Upper lobe of right lung (tissue), 1 donor: ENCODE measurements at places on chromosomes 16 and 17. TPM values are rescaled to one million over a fixed set of nuclear protein-coding genes. Genes with fewer than 3 reads are reported as not detected.

- DNase-seq, result no peak
Measured at GRCh38 chr17:51164911-51165679, 1.1 kb upstream of the NME2 start.

DNA sequence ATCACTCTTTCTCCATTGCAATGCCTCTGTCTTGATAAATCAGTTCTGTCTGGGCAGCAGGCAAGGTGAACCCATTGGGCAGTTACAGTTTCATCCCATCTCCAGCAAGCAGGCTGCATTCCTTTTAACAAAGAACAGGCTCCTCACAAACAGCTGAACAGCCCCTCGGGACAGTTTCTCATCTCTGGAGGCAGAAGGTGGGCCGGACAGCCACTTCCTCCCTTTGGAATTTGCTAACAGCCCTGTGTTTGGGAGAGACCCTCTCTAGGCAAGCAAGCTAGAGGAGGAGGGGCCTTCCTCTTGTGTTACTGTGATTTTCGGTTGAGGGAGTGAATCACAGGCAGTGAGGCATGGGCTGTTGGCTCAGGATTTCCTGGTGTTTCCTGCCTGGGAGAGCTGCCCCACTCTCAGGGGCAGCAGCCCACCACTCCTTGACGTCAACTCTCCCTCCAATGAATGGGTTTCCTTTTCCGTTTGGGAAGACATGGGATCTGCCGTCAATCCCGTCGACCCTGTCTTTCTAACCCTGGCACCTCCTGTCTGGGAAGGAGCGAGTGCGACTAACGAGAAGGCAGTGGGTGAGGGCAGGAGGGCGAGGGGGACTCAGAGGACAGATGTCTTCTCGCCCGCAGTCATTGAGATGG, 3.7 kb upstream of the PGS1 start:
- DNase-seq, result no peak

- DNase-seq, result no peak
Measured at GRCh38 chr17:58383892-58384462, 32.0 kb upstream of the SUPT4H1 start.

- peak; percentile 81 for DNase-seq
Measured at GRCh38 chr16:88681709-88682451, 4.4 kb downstream of the SNAI3 start.

Gene CDRT15
- not detected for total RNA-seq

Gene DCAF7
- total RNA-seq, result 79.9 TPM
